ENCODE measurements at places on chromosomes 6 and 20.
A peak's percentile ranks its signal among the peaks of the same experiment; 100 is the strongest.

- no peak for DNase-seq
These were observed 90.7 kb upstream of the BEND6 start for GRCh38 chr6:56864171-56864616.

GRCh38 chr6:1987640-1988039, 257.8 kb downstream of the GMDS start:
- DNase-seq: no peak

DNA sequence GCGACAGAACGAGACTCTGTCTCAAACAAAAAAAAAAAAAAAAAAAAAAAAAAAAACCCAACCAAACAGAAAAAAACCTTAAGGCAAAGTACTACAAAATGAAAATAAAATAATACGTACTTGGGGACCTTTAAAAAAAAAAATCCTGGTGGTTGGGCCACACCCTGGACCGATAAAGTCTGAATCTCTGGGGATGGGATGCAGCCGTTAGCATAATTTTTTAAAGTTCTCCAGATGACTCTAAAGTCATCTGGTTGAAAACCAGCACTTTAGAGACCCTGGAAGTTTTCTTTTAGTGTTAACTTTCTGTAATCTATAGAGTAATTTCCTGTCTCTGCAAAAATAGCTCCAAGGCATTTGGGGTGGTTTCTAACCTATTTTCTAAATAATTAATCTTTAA, 142.9 kb upstream of the SALL4 start:
- DNase-seq: no peak

- no peak for DNase-seq
These were observed at the start of gene VSTM2L for GRCh38 chr20:37902504-37903313. TSS of gene VSTM2L (plus strand) at chr20:37903127. CDS start at chr20:37903351, 224 bp downstream.

DNA sequence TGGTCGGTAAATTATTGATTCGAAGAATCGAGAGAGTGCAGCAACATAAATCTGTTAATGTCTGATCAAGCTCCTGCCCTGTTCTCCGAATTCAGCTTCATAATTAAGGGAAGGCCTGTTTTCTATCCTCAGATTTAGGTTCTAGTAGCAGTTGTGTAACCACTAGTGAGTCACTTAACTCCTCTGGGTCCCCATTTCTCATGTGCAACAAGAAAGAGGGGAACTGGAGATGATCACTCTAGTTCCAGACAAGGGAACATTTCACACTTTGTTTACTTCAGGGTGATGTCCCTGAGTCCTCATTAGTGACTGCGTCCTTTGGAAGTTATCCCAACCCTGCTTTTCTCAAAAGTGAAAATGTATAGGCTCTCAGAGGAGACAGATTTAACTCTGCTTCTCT, 68.1 kb upstream of the RNF146 start:
- DNase-seq: no peak

DNA sequence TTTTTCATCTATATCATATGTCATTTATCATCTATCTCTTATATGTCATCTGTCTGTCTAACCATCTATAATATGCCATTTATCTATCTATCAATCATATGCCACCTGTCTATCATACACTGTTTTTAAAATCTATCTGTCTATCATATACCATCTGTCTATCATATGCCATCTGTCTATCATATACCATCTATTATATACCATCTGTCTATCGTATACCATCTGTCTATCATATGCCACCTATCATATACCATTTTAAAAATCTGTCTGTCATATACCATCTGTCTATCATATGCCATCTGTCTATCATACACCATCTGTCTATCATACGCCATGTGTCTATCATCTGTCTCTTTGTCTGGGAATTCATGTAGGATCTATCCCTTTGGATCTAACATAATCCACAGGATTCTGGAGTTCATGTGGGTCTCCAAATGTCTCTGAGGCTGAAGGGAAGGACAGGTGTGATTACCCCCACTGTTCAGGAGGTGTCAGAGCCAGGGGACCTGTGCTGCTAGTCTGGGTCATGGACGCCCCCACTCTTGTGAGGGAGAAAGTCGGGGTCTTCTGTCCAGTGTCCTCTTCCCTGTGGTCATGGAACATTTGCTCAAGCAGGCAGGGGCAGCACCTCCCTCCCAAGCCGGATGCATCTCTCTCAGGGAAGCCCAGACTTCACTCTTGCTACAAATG, 36.9 kb upstream of the FRMD1 start:
- no peak for DNase-seq

- no peak for DNase-seq
These were observed 262.3 kb downstream of the ADGB start for GRCh38 chr6:146861029-146861563.

DNA sequence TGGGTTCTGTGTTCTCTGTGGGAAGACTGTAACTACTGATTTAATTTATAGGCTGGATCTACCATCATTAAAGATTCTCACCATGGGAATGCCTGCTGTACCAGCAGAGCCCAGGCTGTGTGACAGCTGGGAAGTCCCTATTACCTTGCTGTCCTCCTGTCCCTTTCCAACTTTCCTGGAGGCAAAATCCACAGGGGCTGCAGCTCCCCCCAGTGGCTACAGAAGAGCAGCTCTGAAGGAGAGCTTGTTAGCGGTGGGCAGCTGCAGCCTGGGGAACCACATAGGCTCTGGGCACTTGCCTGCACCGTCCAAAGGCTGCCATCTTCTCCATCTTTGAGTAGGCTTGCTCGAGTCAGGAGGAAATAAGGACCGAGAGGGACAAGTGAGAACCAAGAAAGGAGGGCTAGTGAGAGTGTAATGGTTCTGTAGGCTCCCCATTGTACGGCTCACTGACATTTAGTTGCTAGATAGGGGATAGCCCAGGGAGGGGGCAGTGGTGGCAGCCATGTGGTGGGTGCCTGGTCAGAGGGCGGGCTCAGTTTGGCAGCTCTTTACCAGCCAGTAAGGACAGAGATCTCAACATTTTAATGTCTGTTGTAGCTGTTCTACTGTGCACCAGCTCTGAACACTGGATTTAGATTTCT, 155.1 kb upstream of the MLIP start:
- no peak for DNase-seq

GRCh38 chr6:102387326-102388033, 994.0 kb downstream of the GRIK2 start:
- no peak for DNase-seq

DNA sequence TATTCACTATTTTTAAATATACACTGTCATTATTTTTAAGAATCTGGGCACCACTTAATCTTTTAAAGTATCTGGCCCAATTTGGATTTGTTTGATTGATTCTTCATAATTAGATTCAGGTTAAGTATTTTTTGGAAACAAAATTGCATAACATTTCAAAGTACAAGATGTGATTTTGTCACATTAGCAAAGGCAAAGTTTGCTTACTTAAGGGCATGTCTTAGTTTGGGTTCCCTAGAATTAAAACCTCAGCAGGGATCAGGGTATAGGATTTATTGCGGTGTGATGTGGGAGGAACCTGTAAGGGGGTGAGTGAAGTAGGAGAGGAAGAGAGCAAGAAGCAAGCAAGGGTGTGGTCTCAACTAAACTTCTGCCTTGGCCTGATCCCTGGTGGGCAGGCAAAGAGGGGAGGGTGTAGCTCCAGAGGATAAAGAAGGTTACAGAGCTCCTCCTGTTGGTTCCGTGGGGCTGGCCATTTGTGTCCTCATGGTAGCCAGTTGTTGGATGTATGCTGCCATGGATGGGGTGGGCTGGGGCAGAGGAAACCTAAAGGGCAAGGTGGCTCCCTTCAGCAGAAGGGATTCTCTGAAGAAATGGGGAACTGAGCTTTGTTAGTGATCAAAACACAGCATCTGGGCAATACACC, 668.7 kb upstream of the SLC35B3 start:
- no peak for DNase-seq

- DNase-seq: no peak
These were observed 1.3 kb upstream of the FOXC1 start for GRCh38 chr6:1608222-1609040.

- no peak for DNase-seq
These were observed 46.2 kb downstream of the PANK2 start for GRCh38 chr20:3935295-3935955.

GRCh38 chr6:43436577-43437282, 9.4 kb downstream of the ABCC10 start:
- peak; percentile 45 for DNase-seq

GRCh38 chr6:23630726-23631635, 495.0 kb upstream of the NRSN1 start:
- no peak for DNase-seq

DNA sequence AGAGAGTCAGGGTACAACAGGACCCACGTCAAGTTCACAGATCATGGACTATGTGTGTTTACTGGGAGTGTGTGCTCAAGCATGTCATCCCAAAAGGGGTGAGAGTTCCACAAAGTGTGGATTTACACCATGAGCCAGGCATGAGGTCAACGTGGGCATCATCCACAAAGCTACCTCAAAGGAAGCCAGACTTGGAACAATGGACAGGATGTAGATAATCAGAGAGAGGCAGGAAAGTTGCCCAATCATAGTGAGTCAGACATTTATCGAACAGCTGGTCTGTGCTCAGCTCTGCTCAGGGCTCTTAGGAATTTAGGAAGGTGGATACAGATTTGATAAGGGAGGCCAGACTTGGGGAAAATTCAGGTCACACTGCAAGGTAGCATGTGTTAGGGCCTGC, 317.2 kb upstream of the CDYL start:
- no peak for DNase-seq

DNA sequence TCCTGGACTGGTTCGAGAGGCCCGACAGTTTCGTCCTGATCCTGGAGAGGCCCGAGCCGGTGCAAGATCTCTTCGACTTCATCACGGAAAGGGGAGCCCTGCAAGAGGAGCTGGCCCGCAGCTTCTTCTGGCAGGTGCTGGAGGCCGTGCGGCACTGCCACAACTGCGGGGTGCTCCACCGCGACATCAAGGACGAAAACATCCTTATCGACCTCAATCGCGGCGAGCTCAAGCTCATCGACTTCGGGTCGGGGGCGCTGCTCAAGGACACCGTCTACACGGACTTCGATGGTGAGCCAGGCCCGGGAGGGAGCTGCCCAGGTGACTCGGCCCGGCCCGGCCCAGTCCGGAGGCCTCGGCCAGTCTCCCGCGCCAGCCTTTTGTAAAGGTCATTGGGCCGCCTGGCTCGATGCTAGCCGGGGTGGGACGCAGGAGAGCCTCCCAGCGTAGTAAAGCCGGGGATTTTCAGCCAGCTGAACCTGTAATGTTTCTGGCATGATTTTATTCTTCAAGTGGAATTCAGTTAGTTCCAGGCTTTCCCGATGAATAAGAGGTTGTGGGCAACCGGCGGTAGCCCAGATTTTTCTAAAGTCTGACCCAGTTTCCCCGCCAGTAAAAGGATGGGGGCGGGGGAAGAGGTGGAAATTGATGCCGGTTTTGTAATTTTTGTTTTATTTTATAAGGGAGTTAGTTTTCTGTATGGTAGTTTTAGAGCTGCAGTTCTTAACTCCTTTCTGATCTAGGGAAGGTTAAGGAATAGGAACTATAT, 1.4 kb downstream of the PIM1 start:
- no peak for DNase-seq

- DNase-seq: no peak
These were observed 58.5 kb upstream of the BEND3 start for GRCh38 chr6:107173779-107174178.

DNA sequence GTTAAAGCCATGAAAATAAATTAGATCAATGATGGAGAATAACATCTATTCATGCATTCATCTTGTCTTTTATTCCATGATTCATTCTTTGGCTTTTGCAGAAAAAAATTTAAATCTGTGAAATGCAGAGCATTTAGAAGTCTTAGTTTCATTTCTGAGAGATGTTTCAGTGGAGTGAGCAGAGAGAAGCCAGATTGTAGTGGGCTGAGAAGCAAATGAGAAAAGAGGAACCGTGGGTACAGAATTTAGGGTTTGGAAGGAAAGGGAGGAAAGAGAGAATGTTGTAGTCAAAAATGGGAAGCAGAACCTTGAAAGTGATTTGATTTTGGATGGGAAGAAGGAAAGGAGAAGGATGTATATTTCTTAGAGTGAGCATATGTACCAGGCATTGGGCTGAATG, 260.3 kb upstream of the MAN1A1 start:
- DNase-seq: no peak

DNA sequence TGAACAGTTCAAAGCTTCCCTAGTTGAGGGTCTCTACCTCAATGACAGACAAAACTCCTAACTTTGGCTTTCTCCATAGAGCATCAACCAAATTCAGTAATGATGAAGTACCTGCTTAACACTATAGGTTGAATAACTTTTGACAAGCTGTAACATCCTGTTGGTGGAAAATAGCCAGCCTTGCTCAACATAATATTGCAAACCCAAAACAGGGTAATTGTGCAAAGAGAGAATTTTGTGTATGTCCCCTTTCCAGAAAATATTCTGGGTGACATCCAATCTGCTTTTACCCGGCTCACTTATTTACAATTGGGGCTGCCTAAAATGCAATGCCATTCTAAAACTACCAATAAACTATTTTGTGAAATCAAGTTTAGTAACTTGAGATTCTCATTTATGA, 72.8 kb downstream of the ATXN1 start:
- DNase-seq: no peak

GRCh38 chr6:84836366-84836765, 72.0 kb upstream of the TBX18 start:
- no peak for DNase-seq

GRCh38 chr6:135286962-135287538, 105.9 kb downstream of the MYB start:
- no peak for DNase-seq

DNA sequence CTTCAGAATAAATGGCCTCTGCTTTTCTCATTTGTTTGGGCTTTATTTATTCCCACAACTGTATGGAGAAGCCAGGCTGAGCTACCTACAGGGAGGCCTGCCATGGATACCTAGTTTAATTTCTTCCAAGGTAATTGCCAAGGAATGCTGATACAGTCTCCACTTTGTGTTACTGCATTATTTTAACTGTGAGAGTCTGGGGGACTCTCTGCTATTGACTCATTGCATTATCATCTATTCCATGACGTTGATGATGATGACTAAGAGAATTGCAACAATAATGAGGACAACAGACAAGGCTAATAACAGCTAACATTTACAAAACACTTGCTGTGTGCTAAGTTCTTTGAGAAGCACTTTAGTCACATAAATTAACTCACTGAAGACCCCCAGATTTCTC, 88.3 kb upstream of the COL21A1 start:
- peak; percentile 17 for DNase-seq

GRCh38 chr20:998231-998830, 3.8 kb downstream of the RSPO4 start:
- DNase-seq: no peak

GRCh38 chr6:49541936-49542335, 8.5 kb upstream of the C6orf141 start:
- no peak for DNase-seq

DNA sequence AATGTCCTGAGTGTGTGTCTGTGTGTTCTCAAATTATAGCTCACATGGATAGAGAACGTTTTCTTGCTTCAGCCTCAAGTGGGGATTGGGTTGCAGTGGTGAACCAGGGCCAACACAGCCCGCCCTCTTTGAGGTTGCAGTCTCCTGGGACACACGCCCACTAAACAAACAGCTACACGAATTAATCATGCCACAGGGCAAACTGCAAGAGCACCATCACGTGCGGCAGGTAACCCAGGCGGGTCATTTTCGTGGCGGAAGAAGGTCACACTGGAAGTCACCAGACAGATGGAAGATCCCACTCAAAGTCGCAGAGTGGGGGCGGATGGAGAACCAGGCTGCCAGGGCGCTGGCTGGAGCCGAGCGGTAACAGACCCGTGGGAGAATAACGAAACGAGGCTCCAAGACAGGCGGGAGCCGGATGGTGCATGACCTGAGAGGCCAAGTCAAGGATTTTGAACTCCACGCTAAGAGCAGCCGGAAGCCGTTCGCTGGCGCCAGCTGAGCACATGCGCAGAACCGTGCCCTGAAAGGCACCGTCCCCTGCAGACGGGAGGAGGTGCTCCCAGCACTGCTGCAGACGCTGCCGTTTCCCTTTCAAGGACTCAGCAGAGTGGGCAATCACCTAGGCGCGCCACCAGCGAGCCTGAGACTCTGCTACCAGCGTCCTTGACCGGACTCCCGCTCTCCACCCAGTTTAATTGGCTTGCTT, 10.7 kb downstream of the DLL1 start:
- DNase-seq: no peak

Measured in brain pericyte (primary cell).